ENCODE measurements at places on chromosomes 16 and 17.

- DNase-seq, result no peak
Observed at GRCh38 chr17:7845359-7846062, 9.4 kb upstream of the TMEM88 start.

DNA sequence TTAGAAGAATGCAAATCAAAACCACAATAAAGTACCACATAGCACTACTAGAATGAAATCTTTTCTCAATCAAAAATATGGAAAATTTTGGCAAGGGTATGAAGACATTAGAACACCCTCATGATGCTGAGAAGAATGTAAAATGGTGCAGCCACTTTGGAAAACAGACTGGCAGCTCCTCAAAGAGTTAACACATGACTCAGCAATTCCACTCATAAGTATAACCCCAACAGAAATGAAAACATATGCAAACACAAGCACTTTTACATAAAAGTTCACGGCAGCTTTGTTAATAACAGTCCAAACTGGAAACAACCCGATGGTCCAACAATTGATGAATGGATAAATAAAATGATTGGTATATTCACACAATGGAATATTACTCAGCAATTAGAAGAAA is 124.5 kb downstream of the SHCBP1 start:
- no peak for DNase-seq

DNA sequence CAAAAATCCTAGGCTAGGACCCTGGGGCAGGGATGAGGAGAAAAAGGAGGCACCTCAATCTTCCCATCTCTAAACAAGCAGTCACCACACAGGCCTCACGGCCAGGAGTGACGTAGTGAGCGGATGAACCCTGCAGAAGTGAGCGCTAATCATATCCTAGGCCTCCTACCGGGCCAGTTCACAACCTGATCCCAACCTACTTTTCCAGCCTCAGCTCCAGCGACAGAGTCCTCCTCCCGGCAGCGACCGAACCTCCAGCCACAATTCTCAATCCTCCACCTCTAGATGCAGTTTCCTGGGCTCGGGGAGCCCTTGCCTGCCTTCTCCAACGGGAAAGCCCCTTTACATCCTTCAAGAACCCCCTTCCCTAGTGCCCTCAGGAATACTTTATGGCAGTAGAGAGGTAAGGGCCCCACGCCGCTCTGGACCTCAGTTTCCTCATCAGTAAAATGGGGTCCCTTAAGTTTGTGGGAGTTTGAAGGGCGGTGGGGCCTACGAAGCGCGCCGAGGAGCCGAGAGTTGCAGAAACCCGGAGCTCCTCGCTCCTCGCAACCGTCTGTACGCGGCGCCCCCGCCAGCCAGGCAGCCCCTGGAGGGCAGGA is 1.4 kb downstream of the ZNF668 start:
- DNase-seq, result peak; percentile 32

GRCh38 chr16:46826631-46827030 is 4.3 kb downstream of the C16orf87 start:
- no peak for DNase-seq

GRCh38 chr16:2042986-2043666 is 4.5 kb downstream of the NTHL1 start:
- no peak for DNase-seq

DNA sequence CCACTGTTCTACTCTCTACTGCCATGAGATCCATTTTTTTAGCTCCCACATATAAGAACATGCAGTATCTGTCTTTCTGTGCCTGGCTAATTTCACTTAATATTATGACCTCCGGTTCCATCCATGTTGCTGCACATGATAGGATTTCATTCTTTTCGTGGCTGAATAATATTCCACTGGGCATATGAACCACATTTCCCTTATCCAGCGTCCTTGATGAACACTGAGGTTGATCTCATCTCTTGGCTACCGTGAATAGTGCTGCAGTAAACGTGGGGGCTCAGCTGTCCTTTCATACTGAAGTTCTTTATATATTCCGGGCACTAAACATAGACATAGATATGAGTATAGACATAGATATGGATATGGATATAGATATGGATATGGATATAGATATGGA is 109.3 kb upstream of the TNRC6C start:
- no peak for DNase-seq

GRCh38 chr17:19768046-19768782 is 20.1 kb upstream of the ALDH3A1 start:
- no peak for DNase-seq

DNA sequence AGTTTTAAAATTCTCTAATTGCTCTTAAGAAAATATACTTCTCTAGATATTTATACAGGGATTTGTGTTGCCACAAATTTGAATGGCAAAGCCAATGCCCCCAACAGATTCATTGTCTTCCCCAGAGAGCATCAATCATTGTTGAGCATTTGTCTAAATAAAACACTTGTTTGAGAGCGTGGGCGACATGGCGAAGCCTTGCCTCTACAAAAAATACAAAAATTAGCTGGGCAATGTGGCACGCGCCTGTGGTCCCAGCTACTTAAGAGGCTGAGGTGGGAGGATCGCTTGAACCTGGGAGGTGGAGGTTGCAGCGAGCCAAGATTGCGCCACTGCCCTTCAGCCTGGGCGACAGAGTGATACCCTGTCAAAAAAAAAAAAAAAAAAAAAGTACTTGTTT is 13.4 kb upstream of the SRSF1 start:
- no peak for DNase-seq

DNA sequence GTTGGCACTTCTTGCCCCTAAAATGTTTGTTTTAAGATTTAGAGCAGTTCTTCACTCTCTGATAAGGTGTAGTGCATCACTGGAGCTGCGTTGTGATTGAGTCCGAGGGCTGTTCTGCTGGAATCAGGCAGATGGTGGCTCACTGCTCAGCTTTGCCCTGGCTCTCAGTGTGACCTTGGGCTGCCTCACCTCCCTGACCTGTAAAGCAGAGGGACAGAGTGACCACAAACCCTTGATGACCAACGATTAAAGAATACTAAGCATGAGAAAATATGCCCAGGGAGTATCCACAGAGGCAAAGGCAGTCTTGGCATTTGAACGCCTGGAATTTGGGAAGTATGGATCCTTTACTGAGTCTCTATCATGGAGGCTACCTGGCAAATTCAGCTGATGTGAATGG is 18.1 kb downstream of the CMIP start:
- no peak for DNase-seq

- DNase-seq, result no peak
Observed at GRCh38 chr17:29870836-29871465, 59.1 kb downstream of the SSH2 start.

- DNase-seq, result no peak
Observed at GRCh38 chr16:84356176-84356575, 12.2 kb upstream of the ATP2C2 start.

DNA sequence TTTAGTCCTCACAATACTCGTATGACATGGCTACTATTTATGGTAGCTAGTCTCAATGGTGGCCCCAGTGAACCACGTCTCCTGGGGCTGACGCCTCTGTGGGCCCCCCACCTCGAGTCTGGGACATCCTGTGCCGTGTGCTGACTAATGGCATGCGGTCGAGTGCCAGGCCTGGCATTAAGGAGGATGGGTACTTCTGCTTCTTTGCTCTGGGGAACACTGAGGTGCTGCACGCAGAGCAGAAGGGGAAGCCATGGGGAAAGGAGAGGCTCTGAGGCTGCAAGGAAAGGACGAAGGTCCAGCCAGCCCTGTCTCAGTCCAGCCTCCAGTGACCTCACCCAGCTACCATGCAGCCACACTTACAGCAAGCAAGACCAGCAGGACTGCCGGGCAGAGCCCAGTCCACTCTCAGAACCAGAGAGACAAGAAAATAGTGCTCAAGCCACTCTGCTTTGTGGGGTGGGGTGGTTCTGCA is 5.7 kb upstream of the MPRIP start:
- no peak for DNase-seq

DNA sequence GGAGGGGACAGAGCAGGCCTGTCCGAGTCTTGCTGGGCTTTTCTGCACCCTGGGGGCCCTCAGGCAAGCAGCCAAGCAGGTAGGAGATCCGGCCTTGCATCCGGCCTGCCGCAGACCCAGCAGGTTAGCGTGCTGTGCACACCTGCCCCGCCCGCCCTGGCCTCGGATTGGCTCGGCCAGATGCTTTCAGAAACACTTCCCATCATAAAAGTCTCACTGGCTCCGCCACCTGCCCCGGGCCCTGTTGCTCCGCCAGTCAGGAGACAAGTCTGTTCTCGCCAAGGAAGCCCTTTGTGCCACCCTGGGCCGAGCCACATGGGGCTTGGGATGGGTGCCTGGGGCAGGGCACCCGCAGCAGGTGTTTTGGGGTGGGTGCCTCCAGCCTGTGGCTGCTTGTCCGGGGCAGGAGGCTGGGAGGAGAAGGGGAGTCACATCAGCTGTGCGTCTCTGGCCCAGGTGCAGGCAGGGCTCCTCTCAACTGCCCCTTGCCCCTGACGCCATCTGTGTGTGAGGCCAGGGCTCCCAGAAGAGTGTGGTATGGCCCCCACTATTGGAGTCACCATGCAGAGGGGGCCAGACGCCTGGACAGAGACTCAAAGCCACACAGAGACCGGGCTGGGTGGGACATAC is 228.2 kb upstream of the GSE1 start:
- no peak for DNase-seq

DNA sequence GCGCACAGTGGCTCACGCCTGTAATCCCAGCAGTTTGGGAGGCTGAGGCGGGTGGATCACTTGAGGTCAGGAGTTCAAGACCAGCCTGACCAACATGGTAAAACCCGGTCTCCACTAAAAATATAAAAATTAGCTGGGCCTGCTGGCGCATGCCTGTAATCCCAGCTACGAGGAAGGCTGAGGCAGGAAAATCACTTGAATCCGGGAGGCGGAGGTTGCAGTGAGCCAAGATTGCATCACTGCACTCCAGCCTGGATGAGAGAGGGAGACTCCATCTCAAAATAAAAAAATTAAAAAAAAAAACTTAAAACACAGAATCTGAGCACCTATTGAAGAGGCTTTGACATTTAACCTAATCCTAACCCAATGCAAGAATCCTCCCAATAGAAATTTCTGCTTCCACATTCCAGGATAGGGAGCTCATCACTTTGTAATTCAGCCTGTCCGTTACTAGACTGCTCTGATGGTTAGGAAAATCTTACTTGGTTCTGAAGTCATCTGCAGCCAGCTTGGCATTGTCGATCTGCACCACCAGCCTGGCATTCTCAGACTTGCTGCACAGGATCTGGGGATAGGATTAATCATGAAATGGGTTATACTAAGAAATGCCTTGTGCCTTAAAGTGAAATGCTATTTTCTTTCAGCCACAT is 2.1 kb downstream of the KRT33B start:
- DNase-seq, result no peak

- DNase-seq, result no peak
Observed at GRCh38 chr16:6265968-6266367, 1066.7 kb upstream of the RBFOX1 start.

GRCh38 chr16:86854626-86855294 is 276.4 kb downstream of the FOXL1 start:
- no peak for DNase-seq

- DNase-seq, result no peak
Observed at GRCh38 chr16:75038036-75038858, 39.4 kb downstream of the ZNRF1 start.

- DNase-seq, result peak; percentile 52
Observed at GRCh38 chr16:75420987-75421819, 12.1 kb downstream of the CFDP1 start.

- DNase-seq, result no peak
Observed at GRCh38 chr16:86827521-86827920, 249.2 kb downstream of the FOXL1 start.

DNA sequence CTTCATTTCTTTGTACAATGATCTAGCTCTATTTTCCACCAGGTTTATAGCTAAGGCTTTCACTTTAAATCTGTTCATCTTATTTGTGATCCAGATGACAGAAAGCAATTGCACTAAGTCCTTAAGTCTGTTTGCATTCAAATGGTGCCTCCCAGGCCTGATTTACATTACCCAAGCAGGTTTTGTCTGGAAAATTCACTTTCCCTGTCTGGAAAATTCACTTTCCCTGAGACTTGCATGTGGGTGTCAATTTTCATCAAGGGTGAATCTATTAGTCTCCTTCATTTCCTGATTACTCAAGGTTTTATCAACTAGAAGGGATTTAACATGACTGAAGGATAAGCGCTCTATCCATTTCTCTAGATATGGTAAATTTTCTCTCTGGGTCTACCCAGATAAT is 1480.2 kb upstream of the GOT2 start:
- DNase-seq, result no peak

- DNase-seq, result peak; percentile 66
Observed at GRCh38 chr16:21277927-21278706, at the start of gene CRYM. CRYM (minus strand) TSS chr16:21278290; CDS start chr16:21278251, 39 bp downstream.

- DNase-seq, result no peak
Observed at GRCh38 chr17:50037321-50038107, 18.4 kb upstream of the ITGA3 start.

- no peak for DNase-seq
Observed at GRCh38 chr16:49213594-49213993, 68.0 kb downstream of the CBLN1 start.

- DNase-seq, result peak; percentile 52
Observed at GRCh38 chr17:67469208-67469980, 92.3 kb downstream of the PITPNC1 start.

DNA sequence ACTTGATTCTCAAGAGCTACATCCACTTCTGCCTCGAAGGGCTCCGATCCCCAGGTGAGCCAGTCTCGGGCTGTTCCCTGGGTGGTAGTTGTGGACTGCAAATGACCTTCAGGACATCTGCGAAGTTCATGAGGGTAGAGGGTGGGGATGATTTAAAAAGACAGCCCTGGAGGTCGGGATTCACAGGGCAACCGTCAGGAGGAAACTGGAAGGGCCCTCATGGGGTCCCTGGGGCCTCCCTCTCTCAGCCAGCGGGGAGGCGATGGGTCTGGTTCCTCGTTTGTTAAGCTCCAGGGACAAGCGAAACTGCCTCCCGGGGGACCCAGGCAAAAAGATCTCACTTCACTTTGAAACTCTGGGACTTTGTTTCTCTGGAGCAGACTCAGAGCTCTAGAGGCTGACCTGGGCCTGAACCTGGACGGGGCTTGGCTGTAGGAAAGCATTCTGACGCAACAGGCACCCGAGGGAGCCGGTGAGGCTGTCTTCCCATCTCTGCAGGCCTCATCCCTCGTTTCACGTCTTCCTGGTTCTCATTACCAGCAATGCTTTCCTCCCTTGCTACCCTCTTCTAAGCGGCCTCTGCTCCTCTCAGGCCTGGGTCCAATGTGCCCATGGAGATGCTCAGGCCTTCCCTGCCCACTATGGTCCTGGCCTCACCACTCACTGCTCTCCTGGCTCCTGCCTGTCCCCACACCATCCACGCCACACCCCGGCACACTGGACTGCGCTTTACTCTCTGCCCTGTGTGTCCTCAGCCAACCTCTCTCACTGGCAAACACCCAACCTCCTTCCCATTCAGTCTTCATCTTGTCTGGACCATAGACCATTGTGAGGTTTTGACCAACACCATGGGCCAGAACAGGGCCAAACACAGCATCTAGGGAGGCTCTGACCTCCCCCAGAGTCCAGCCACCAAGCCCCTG is 214.2 kb upstream of the TNRC6C start:
- DNase-seq, result no peak

DNA sequence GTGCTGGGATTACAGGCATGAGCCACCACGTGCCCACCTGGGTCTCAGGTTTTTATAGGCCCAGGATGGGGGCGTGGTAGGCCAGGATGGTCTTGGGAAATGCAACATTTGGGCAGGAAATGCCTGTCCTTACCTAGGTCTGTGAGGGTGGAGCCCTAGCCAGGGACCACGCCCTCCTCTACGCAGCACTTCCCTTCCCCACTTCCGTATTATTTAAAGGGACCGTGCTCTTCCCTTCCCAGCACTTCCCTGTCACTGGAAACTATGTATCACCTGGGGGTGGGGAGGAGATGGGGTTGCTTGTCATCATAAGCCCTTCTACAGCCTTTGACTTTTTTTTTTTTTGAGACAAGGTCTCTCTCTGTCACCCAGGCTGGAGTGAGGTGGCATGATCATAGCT is 238.9 kb upstream of the NLRP1 start:
- DNase-seq, result no peak

- DNase-seq, result no peak
Observed at GRCh38 chr16:2976201-2976600, 4.0 kb downstream of the PKMYT1 start.
